ENCODE measurements at places on chromosomes 2 and 18.

DNA sequence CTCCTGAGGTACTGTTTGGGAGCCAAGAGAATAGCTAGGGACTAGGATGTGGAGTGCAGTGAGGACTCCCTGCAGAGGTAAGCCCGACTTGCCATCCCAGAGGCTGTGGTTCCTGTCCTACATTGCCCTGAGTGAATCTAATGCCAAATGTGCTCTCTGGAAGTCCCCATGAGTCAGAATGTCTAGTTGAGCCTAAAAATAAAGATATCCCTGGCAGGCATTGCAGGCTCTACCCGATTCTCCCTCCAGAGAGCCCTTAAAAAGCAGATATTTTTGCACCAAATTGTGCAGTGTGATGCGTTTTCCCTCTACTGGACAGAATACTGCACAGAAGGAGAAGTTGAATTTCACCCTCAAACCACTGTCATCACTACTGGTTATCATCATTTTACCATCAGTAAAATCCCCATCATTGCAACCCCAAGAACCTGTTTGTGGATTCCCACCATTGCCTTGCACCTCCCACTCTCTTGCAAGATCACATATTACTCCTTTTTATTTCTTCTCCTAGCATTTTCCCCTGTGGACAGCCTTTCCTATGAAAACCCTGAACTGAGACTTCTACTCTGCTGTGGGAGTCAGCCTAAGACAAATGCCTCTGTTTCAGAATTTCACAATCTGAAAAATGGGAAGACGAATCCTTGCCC lies 98.0 kb downstream of the MARCHF4 start:
- DNase-seq, result no peak

- DNase-seq, result peak; percentile 93
Observed at GRCh38 chr2:32697156-32697555, 69.3 kb downstream of the TTC27 start.

DNA sequence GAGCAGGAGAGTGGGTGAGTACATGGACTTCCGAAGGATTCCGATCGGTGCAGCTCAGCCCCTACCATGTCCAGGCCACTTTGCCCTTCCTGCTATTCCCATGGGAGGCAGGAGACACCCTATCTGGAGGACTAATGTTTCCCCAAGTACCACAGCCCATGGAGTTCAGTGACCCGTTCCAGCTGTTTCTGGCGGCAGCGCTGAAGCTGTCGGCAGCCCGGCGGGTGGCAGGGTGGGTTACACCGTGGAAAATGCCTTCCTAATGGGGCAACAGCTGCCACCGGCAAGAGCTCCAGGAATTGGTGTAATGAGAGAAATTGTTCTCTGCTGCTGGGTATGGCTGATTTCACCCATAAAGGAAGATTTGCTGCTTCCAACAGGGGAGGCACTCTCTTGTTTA lies 98.3 kb downstream of the MYCN start:
- DNase-seq, result no peak

GRCh38 chr2:135914485-135914884 lies 38.2 kb upstream of the MCM6 start:
- no peak for DNase-seq

DNA sequence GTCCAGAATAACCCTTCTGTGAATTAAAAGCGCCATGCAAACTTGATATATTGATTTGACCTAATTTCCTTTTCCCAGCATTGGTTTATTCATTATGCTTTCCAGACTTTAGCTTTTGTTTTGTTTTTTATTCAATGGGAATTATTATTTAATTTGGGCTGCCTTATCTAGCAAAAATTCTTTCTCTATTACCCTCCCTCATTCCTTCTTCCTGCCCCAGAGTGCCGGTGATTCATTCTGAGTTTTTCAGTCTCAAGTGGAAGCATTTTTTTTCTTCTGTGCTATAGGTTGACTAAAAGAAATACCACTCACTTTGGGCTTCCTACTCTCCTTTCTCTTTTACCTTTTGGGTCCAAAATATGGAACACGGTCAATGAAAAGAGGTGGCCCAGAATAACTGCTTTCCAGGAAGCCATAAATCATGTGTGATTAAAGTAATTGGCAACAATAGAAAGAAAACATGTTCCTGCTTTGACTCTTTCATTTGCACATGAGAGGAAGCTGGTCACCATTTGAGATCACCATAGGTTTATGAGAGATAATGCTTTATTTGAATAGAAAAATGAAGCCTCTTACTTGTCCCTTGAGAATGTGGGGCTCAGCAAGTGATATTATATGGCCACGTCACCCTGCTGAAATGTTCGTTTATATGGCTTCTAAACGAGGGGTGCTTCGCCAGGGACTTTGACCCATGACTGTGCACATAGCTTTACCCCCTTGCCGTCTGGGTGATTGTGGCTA lies 422.8 kb upstream of the ZEB2 start:
- DNase-seq, result peak; percentile 53

DNA sequence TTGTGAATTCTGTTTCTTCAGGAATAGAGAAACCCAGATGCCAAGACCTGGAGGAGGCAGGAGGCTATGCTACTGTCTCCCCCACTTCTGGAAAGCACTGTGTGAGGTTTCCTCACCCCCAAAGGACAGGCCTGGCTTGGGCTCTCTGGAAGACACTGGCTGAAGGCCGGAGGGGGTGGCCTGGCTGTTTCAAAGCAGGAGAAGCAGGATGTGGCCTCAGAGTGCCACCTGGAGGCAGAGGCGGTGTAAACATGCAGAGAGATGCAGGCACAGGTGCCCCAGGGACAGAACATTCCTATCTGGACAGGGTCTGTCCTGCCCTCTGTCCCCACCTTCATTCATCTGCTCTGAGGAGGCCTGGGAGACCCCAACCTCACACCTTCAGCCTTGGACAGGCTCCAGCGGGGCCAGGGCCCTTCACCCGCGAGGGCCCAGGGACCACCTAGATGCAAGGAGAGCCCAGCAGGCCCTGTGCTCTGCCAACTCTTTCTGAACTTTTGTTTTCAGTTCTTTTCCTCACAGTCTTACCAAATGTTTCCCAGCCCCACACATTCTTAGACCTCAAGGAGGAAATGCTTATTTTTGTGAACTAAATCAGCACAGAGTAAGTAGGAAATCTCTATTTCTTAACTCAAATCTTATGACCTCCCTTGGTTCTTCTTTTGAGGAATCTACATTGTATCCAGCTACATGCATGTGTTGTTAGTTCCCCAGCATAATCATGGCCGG lies 79.2 kb downstream of the LONRF2 start:
- peak; percentile 44 for DNase-seq

DNA sequence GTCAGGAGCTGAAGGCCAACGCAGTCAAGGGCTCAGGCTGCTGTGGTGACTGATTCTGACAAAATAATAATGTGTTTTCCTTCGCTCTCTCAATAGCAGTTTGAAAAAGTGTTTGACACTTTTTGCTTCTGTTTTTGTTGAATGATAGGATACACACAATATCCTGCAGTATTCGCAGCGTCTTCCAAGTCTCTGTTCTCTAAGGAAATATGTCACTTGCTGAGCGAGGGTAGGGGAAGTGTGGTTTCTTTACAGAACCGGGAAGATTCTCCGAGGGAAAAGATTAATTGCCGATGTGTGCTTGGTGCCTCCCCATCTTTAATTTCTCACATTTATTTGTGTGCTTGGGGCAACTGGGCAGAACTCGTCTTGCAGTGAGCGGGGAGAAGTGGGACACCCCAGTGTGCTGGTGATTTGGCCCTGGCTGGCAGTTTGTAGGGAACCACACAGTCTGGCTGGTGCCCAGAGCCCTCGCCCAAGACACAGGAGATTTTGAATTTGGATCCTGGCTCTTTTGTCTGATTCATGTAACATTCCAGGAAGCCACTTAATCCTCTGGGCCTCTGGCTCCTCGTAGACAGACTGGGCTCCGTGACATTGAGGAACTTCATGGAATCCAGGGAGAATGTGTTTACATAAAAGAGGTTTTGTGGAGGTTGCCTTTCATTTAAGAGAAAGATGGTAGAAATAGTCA lies 169.4 kb downstream of the LDLRAD4 start:
- DNase-seq, result peak; percentile 81

DNA sequence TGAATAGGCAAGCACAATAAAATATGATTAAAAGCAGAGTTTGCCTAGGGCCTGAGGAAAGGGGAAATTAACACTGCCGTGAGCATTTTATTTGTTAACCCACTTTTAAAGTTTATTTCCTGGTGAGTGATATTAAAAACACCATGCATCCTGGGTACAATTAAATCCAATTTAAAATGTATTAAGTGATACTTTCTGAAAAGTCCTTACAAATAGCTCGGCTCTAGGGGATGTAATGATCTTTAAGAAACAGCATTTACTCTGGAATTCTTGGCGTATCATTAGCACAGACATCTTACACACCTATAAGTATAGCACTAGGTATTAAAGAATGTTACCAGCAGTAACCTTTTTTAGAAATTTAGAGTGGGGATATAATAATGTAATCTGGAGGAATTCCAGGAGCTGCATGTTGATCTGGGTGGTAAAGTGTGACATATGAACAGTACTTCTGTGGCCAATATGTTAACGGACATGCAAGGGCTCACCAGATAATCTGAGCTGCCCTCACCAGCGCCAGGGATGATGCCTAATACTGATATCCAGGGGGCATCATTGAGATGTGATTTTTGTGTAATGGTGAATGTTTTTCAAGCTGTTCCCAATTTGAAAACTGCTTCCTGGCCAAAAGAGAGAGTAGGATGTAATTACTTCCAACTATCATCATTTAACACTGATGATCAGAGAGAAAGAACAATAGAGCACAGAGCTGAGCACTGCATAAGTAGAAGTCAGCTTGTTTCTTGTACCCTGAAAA lies 235.9 kb downstream of the DSEL start:
- no peak for DNase-seq

DNA sequence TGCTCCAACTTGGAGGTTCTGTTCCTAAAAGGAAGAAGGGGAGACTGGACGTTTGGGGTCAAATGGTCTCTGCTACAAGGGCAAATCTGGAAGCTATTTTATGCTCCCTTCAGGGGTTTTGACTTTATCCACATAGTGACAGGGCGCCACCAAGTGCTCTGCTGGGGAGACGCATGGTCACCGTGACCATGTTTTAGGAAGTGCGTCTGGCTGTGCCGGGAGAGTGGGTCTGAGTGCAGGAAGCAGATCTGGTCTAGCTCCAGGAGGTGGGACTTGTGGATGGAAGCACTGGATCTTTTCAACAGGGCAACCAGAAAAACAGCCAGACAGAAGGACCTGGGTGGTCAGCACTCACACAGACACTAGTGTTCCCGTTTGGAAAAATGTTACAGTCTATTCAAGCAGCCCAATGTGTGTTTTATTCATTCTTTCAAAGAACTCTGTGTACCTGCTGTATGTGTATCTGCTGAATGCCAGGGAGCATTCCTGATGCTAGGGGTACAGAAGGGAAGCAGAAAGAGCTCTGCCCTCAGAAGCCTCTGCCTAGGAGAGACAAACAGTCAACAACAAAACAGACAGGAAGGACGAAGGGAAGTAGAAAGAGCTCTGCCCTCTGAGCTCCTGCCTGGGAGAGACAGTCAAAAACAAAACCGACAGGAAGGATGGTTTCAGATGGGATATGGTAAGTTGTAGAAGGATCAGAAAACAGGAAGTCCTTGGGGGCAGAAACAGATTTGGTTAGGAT lies 14.3 kb downstream of the IMPA2 start:
- peak; percentile 66 for DNase-seq

- no peak for DNase-seq
Observed at GRCh38 chr2:152456262-152456661, 121.3 kb downstream of the FMNL2 start.

GRCh38 chr18:9140984-9141383 lies 4.4 kb downstream of the ANKRD12 start:
- DNase-seq, result no peak

DNA sequence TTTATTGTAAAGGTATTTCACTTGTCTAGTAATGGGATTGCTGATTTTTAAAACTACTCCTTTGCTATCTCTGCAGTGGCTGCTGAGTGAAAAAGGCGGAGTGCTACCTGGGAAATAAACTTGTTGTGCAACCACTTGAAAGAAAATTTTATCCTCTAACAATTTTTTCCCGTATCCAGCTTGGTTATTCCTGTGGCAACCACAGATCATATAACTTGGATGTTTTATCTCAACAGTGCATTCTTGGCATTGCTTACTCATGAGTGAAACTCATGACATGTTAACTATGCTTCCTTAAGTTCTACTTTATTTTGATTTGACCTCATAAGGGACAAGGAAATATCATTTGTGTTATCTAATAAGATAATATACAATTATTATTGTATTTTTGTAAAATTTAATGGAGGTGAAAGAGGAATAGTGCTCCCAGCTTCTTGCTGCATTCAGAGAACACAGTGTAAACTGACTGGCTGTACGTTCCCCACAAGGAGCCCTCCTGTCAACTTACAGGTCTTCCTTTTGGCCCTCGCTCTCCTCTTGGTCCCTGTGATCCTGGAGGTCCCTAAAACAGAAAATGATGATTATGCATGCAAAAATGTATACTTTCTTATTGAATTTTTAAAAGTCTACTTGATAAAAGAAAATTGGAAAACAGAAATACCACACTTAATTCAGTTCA lies 82.7 kb downstream of the COL5A2 start:
- DNase-seq, result peak; percentile 82

GRCh38 chr2:96090196-96090926 lies 26.0 kb downstream of the ADRA2B start:
- peak; percentile 9 for DNase-seq

GRCh38 chr2:84959566-84960506 lies 11.1 kb upstream of the KCMF1 start:
- DNase-seq, result no peak

DNA sequence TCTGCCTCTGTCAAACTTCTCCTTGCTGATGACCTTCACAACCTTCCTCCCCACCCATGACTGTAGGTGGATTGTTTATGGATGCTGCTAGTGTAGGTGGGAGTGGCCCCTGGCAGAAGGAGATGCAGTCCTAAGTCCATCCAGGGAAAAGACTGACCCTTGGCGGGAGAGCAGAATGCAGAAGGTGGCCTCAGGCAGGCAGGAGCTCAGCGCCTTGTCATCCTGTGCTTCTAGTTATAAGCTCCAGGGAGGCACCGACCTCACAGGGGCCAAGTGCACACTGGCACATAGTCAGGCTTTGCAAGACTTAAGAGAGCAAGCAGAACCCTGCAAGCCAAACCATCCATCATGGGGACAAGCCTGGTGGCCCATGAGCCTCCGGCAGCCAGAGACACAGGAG lies 74.4 kb downstream of the CAPN13 start:
- DNase-seq, result no peak

- DNase-seq, result peak; percentile 37
Observed at GRCh38 chr18:75538727-75539126, 111.2 kb upstream of the SMIM21 start.

GRCh38 chr2:202375609-202376408 lies at the start of gene BMPR2:
Gene BMPR2, plus strand, starts transcription at chr2:202376327. Its CDS starts 1,148 bp downstream, at chr2:202377475.
- peak; percentile 85 for DNase-seq

- DNase-seq, result peak; percentile 54
Observed at GRCh38 chr2:205712508-205712907, 30.2 kb downstream of the NRP2 start.

GRCh38 chr2:219423652-219424377 lies 5.6 kb downstream of the DES start:
- no peak for DNase-seq

- no peak for DNase-seq
Observed at GRCh38 chr2:211205358-211205757, 649.0 kb downstream of the CPS1 start.

- peak; percentile 61 for DNase-seq
Observed at GRCh38 chr18:47215554-47216138, 35.8 kb downstream of the SKOR2 start.

GRCh38 chr18:5237083-5237722 lies 40.1 kb upstream of the AKAIN1 start:
- peak; percentile 18 for DNase-seq

- peak; percentile 48 for DNase-seq
Observed at GRCh38 chr2:197358931-197359330, 48.4 kb upstream of the ANKRD44 start.
